Stimulated activated CD8-positive, alpha-beta memory T cell treated with anti-CD3 and anti-CD28 coated beads, Interleukin-4, amount 100 ng/mL, for 4 hours (primary cell): ENCODE measurements at places on chromosomes 5 and 9.

DNA sequence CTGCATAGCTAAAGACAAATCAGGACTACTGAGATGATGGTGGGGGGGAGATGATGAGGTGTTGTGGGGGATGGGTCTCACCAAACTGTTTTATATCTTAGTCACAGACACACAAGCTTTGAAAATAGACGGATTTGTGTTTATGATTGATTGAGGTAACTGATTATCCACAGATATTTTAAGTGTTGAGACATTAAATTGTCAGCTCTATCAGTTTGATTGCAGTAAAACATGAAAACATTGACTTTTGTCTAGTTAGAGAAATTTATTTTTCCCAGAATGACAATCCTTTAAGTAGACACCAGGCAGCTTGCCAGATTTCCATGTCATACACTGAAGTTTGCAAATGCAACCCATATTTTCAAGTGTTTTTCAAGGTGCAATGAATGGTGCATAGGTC is 149.8 kb downstream of the NR2F1-AS1 start:
- no peak for DNase-seq

DNA sequence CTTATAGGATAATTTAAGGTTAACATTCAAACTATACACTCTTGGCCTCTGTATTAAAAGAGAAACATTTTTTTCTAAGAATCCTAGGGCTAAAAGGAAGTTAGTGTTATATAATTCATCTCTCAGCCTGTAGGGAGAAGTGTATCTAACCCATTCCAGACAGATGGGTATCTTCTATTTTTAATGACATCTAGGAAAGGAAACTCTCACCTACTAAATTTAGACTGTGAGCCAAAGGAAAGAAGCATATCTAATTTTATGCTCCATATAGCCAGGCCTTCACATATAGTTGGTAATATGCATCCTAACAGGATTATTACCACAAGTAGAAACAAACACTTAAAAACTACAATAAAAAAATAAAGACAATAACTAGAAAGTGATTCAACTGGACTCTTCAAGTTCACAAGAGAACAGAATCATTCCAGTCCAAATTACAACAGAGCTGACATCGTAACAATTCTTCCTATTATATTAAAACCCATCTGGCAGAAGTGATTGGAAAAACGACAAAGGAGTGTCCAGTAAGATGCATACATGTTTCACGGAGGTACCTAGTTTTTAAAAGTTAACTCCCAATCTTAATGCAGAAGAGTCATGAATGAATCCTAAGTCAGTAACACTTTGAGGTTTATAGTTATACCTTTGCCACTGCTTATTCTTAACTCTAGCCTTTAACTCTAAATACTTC is 39.4 kb downstream of the SCAI start:
- no peak for DNase-seq

GRCh38 chr5:110099572-110099971 is 409.8 kb downstream of the MAN2A1 start:
- DNase-seq: no peak

DNA sequence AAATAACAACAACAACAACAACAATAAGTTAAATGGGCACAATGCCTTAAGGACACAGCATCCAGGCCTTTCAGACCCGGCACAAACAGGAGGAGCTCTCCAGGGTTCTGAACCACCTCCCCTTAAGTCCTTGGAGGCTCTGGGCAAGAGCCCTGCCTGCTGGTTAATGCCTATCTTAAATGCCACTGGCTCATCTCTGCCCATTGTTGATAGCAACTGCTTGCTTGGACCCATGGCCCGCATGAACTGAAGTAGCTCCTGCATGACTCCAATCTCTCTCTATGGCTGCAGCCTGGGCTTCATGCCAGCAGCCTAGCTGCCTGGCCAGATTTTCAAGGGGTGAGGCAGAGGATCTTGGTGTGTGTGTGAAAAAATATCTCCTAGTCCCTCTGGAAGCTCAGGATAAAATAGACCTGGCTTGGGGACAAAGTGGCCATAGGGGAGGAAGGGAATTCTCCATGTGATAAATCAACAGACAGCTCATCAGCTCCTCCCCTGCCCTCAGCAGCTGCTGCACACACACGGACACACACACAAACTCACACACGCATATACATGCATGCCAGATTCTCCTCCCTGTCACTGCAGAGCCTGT is 27.4 kb downstream of the FAM219A start:
- DNase-seq: no peak

DNA sequence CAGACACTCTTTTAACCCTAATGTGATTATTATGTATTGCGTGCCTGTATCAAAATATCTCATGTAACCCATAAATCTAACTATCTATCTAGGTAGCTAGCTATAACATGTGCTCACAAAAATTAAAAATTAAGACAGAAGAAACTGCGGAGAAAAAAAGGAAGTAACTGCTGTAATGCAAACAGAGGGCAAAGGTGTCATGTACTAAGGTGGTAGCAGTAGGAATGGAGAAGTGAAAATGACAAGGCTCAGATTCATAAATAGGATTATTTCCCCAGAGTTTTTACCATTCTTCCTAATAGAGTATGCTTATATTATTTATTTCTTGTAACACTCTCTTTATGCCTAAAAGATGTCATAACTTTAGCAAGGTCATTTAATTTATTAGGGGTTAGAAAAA is 1527.5 kb upstream of the C9orf72 start:
- no peak for DNase-seq
